ENCODE measurements at places on chromosomes 2 and 18. TPM values are rescaled to one million over a fixed set of nuclear protein-coding genes. Genes with fewer than 3 reads are reported as not detected.

NAT8 gene
- not detected for total RNA-seq

KLHL14 gene
- total RNA-seq, result not detected

CDCA7 gene
- 80.4 TPM for total RNA-seq

MARCHF4 gene
- not detected for total RNA-seq

CCL20 gene
- 7.9 TPM for total RNA-seq

HAAO gene
- 1.2 TPM for total RNA-seq

ANKRD30BL gene
- not detected for total RNA-seq

BCL2 gene
- total RNA-seq, result 88.9 TPM

TDRD15 gene
- total RNA-seq, result not detected

SPAST gene
- 19.5 TPM for total RNA-seq

EML4 gene
- 74.1 TPM for total RNA-seq

BOK gene
- total RNA-seq, result 0.09 TPM

POMC gene
- total RNA-seq, result 8.3 TPM

SIX3 gene
- not detected for total RNA-seq

TRIB2 gene
- total RNA-seq, result 3.7 TPM

PIKFYVE gene
- 19.3 TPM for total RNA-seq

SNTG2 gene
- total RNA-seq, result 0.25 TPM

METTL4 gene
- total RNA-seq, result 12.8 TPM

PTRHD1 gene
- 26.5 TPM for total RNA-seq

GCG gene
- total RNA-seq, result not detected

PCARE gene
- total RNA-seq, result not detected

SLC39A10 gene
- 27.8 TPM for total RNA-seq

EFEMP1 gene
- total RNA-seq, result not detected

STPG4 gene
- 0.23 TPM for total RNA-seq

IL18RAP gene
- total RNA-seq, result 7.4 TPM

PLEKHB2 gene
- 39.9 TPM for total RNA-seq

KCNG2 gene
- total RNA-seq, result not detected

IL1R1 gene
- total RNA-seq, result 21.8 TPM

CFAP65 gene
- not detected for total RNA-seq

KCNK3 gene
- total RNA-seq, result not detected

ARHGAP25 gene
- 73.2 TPM for total RNA-seq

SLC4A3 gene
- 0.05 TPM for total RNA-seq

SLC5A7 gene
- total RNA-seq, result not detected

CAMKMT gene
- 10.8 TPM for total RNA-seq

CRYBA2 gene
- not detected for total RNA-seq

PTPRN gene
- total RNA-seq, result 0.43 TPM

SCYGR4 gene
- not detected for total RNA-seq

NAB1 gene
- total RNA-seq, result 43.6 TPM

KRTCAP3 gene
- 5.9 TPM for total RNA-seq

NT5DC4 gene
- not detected for total RNA-seq

MC2R gene
- total RNA-seq, result not detected

ZSWIM2 gene
- total RNA-seq, result not detected

MOGAT1 gene
- total RNA-seq, result not detected

TMX3 gene
- 49.9 TPM for total RNA-seq

IKZF2 gene
- total RNA-seq, result 6.3 TPM

CD8B2 gene
- 0.11 TPM for total RNA-seq

DSG3 gene
- total RNA-seq, result not detected

LOXL3 gene
- total RNA-seq, result 0.86 TPM

REG1B gene
- total RNA-seq, result not detected

MORN2 gene
- 6.6 TPM for total RNA-seq

LRRC30 gene
- not detected for total RNA-seq

ALPG gene
- not detected for total RNA-seq

CD302 gene
- total RNA-seq, result 0.57 TPM

CTIF gene
- total RNA-seq, result 4.5 TPM

EHD3 gene
- 1.6 TPM for total RNA-seq

DLGAP1 gene
- 0.14 TPM for total RNA-seq

TFCP2L1 gene
- 0.02 TPM for total RNA-seq

DHRS9 gene
- total RNA-seq, result 4.1 TPM

C2orf78 gene
- total RNA-seq, result not detected

MC4R gene
- not detected for total RNA-seq
